Stimulated activated CD4-positive, alpha-beta T cell treated with anti-CD3 and anti-CD28 coated beads, TNF-alpha, amount 100 ng/mL, for 1 hour (primary cell): ENCODE measurements at places on chromosomes 2 and 18.
A peak's percentile ranks its signal among the peaks of the same experiment; 100 is the strongest.

DNA sequence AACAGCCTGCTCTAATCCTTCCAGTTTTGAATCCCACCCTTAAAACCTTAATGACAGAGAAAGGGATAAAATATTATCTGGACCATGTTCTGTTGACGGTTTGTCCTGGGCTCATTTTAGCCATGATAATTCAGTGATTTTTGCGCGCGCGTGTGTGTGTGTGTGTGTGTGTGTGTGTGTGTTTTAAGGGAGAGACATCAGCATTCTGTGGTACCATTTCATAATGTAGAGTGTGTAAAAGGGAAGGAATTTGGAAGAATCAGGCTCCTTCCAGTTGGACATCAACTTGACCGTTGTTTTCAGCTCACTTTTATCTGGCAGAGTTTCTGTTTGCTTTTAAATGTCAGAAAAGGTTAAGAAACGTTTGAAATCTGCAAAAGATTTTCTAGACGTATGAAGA, 535.5 kb downstream of the TNS1 start:
- no peak for DNase-seq

DNA sequence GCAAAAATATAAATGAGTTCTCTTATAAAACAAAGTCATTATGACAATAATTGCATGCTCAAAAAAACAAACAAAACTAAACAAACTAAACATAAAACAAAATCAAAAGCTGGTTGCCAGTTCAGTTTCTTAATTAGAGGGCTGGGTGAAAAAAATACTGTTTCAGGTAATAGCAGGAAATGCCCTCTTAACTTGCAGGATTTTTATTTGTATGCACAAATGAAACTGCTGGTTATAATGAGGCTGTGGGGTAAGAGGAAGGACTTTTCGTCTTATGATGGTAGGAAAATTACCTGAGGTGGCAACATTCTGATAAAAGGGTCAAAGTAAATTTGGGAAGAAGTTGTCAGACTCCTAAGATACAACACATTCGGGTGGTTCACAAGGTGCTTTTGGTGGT, 21.5 kb upstream of the CDKL4 start:
- DNase-seq = no peak

GRCh38 chr2:224039770-224040440, 819 bp upstream of the SERPINE2 start:
- DNase-seq = no peak

DNA sequence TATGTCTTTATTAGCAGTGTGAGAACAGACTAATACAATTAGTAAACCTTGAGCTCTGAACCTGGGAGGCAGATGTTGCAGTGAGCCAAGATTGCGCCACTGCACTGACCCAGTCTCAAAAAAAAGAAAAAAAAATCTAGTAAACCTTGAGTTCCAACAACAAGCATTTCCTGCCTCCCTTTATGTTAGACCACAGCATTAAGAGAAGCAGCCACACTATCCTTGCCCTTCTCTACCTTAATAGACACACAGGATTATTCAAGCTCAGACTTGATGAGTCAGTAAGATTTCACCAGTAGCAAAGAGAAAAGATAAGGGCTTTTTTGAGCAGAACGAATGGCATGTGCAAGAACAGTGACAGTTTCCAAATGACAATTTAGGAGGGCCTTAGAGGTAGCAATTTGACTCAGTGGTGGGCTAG, 18.0 kb upstream of the GLS start:
- no peak for DNase-seq

DNA sequence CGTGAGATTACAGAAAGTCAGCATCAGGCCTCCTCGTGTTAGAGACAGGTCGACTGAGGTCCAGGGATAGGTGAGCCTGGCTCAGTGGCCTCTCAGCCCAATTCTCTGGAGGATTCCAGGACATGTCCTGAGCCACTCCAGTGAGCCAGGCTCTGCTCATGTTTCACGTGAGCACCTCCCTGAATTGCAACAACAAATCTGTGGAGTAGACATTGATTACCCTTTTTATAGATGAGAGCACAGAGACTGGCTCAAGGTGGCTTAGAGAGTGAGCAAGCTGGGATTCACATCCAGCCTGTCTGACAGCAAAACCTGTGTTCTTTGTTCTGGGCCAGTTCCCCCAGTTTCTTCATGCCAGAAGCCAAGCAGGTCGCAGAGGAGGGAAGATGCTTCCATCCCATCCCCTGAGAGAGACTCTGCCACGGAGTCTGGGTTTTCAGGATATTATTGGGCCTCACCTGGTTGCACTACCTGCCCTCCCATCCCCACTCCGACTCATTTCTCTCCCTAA, 46.4 kb downstream of the HS1BP3 start:
- no peak for DNase-seq

- DNase-seq = no peak
Observed at GRCh38 chr2:32264422-32265105, at the start of gene NLRC4. NLRC4 (minus strand) TSS chr2:32264886; CDS start chr2:32256775, 8,111 bp downstream.

- DNase-seq = no peak
Observed at GRCh38 chr2:20381457-20381856, 30.8 kb upstream of the PUM2 start.

GRCh38 chr2:222572264-222572721, 83.6 kb downstream of the FARSB start:
- DNase-seq = no peak

DNA sequence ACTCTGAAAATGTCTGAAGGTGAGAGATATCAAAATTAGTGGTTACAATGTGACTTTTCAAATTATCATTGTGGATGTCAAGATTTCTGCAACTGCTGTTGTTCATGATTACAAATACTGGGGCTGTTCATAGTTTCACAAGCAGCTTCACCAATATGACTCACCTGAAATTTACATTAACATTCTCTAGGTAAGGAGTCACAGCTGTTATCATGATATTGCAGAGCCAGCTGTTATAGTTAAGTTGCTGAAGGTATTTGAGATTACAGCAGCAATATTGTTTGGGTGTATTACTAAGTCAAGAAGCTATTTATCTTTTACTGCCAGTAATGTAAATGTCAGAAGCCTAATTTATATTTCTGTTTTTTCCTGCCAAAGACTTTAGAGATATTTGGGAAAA, 140.0 kb downstream of the MC4R start:
- no peak for DNase-seq

- peak; percentile 6 for DNase-seq
Observed at GRCh38 chr2:86518481-86518880, 44.8 kb downstream of the CHMP3 start.

- DNase-seq = peak; percentile 2
Observed at GRCh38 chr2:237154082-237154638, 68.5 kb downstream of the COPS8 start.

DNA sequence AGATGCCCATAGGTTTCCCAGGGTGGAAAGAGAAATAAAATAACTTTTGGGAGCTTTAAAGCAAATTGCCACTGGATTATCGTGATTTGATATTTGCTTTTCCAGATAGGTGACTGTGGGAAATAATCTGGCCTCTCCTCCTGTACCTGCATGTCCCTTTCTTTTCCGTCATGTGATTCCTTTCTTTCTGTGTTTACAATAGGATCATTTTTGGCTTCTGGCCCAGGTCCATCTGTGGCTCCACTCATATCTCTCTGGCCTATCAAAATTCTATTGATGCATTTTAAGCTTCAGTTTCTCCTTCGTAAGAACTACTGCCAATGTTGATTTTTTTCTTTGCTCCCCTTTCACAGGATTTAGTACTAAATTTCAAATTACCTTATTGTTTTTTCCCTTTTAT, 153.6 kb downstream of the CCDC85A start:
- DNase-seq = no peak

GRCh38 chr2:150476809-150477302, 10.6 kb downstream of the RND3 start:
- DNase-seq = no peak

GRCh38 chr2:133705287-133705686, 137.0 kb upstream of the NCKAP5 start:
- DNase-seq = no peak

- DNase-seq = no peak
Observed at GRCh38 chr2:134206573-134206972, 47.3 kb upstream of the MGAT5 start.

- no peak for DNase-seq
Observed at GRCh38 chr2:223558970-223559369, 43.2 kb downstream of the SCG2 start.

DNA sequence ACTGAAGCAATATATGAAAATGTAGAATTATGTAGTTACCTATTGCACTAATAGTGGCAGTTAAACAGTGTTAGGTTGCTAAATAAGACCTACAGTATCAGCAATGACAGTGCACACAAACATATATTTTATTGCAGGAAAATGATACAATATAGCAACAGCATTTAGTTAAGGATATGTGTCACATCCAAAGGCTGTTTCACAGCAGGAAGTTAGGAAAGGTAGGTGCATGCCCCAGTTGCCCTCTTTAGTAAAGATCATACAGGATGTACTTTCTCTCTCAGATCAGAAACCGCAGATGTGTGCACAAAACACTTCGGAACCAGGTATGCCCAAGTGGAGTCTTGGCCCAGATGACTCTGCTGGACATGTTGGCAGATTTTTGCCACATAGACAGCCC, 444.1 kb downstream of the XIRP2 start:
- no peak for DNase-seq

- no peak for DNase-seq
Observed at GRCh38 chr2:129252781-129253460, 726.5 kb upstream of the RAB6C start.

DNA sequence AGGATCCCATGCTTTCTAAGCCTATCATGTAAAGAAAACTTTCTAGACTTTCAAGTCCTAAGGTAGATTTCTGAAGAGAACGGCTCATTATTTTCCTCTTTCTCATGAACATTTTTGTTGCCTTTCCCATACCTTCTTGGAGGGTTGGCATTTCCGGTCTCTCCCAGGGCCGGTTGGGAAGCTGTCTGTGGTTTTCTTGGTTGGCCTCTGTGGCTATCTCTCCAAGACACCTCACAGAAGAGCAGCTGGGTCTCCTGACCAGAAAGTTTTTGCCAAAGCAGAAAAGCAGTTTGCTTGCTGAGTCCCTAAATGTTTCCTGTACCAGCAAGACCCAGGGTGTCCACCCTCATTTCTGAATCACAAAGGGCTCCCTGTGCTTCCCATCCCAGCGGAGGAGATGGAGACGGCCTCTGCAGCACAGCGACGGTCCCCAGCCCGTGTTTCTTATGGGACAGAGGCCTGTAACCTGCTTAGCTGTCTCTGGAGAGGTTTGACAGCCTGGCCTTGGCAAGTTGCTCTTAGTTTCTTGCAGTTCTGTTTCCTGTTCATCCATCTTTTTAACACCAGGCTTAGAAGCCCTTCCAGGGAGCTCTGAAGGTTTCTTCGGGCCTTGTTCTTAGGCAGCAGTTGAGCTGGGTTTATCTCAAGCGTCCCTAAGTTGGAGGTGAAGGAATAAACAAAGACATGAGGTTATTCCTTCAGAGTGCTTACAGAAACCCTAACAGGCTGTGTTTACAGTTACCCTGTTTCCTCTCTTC, 39.8 kb downstream of the GREB1 start:
- no peak for DNase-seq
